Stimulated activated CD4-positive, alpha-beta T cell treated with anti-CD3 and anti-CD28 coated beads, TNF-alpha, amount 100 ng/mL, for 48 hours (primary cell): ENCODE measurements at places on chromosomes 4 and X.
A peak's percentile ranks its signal among the peaks of the same experiment; 100 is the strongest.

DNA sequence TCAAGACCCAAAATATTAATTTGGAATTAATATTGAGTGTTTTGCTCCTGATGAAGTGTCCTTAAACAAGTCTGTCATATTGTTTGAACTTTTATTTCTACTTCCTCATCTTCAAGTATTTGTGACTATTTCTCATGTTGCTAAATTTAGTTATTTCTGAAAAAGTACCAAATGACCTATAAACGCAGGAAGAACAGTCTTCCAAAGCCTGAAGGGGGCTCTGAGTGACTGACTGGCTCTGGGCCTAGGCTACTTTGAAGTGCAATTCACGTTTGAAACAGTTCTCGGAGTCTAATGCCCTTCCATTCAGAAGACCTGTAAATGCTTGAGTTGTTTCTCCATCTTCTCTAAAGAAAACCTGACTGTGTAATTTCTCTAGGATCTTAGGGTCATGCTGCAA is 26.5 kb downstream of the GALNT7 start:
- DNase-seq: no peak

DNA sequence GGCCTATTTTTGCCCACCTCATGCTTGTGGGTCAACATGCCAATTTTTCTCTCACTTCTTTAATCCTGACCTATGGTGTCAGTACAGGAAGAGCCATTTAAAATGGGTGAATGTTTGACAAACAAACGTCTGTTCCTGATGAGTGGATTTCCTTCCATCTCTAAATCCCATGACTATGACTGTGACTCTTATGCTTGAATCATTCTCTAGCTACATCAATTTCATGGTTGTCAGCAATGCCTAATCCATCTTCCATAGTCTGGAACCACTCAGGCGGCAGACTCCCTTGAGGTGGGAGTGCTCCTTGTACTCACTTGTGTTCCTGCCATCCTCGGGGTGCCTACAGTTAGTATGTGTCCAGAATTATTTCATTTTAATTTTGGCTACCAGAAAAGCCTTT is 194.9 kb upstream of the RPS6KA3 start:
- DNase-seq: no peak

DNA sequence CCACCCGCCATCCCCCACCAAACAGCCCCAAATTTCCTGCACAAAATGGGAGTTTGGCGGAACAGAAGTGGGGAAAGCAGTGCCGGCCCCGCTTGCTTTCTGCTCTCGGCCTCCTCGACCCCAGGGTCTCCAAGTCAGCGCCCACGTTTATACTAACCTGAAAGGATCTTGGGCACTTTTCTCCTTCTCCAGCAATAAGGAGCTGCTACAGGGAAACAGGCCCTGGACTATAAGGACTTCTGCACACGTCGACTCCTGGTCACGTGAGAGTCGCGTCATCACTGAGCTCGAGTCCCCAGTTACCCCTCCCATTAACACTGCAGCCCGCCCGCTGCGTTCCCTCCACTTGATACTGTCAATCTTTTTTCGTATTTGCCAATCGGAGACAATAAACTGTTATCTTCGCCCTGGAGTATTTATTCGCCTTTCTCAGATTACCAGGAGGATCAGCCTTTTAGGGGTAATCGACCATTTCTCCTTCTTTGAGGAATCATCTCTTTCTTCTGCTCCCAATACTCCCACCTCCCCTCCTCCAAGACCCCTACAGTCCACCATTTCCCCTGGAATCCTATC is at the start of gene TCEAL8:
Gene TCEAL8 (minus strand): TSS at position 235 of the 573 bp plus-strand sequence. CDS start 1,176 bp downstream, outside the sequence.
- DNase-seq: peak; percentile 19

- DNase-seq: no peak
Measured at GRCh38 chrX:11664211-11665167, 1.2 kb downstream of the ARHGAP6 start.

DNA sequence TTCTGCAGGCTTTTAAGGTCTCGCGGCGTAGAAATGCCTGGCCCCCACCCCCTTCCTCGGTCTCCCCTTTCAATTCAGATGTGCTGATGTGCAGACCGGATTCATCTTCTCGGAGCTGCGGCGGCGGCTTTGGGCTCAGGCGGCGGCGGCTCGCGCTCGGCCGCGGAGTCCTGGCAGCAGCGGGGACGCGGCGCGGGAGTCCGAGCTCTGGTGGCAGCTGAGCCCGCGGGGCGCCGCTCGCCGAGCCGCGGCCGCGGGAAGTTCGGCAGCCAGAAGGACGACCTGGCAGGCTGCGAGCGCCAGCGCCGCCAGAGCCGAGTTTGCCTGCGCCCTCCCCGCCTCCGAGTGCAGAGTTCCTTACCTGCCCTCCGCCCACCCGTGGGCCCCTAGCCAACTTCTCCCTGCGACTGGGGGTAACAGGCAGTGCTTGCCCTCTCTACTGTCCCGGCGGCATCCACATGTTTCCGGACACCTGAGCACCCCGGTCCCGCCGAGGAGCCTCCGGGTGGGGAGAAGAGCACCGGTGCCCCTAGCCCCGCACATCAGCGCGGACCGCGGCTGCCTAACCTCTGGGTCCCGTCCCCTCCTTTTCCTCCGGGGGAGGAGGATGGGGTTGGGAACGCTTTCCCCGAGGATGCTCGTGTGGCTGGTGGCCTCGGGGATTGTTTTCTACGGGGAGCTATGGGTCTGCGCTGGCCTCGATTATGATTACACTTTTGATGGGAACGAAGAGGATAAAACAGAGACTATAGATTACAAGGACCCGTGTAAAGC is 448 bp downstream of the TLL1 start:
- DNase-seq: no peak

- DNase-seq: no peak
Measured at GRCh38 chr4:87243426-87244053, 23.1 kb upstream of the KLHL8 start.

- no peak for DNase-seq
Measured at GRCh38 chrX:138946926-138947325, 235.4 kb upstream of the FGF13 start.
